ENCODE measurements at places on chromosomes 5 and 9.

DNA sequence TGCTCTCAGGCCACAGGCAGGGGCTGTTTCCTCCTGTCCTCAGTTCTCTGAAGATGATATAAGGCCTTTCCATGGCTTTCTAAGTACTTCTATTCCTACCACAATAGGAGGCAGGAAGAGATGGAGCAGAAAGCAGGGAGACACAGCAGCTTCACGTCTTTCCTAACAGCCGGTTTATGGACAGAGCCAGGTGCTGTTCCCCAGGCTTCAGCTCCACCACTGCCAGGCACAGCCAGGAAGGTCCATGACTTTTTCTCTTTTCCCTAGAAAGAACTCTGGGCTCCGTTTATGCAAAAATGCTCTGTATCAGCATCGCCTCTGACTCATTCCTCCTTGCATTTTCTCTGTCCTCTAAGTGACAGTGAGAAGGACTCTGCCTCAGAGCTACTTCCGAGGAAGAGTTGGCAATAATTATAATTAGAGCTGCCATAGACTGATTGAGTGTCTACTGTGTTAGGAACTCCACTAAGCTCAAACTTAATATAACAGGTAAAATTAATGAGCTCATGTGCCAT, 478.5 kb downstream of the RASEF start:
- DNase-seq, result no peak

DNA sequence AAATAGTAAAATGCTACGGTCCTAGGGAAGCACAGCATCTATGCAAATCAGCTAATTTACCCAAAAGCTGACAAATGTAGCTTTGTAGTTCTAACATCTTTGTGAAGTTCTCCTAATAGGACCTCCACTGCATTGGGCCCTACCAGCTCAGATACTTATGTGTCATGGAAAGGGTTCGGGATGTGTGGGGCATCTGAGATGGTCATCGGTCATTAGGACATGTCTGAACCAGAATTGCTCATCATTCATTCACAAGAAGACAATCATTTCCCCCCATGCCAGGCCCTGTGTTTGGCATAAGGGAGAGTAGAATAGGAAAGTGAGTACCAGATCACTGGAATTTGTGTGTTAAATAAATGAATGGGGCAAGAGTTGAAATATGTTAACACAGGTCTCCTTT, 35.7 kb downstream of the PWWP2A start:
- no peak for DNase-seq

GRCh38 chr5:150481972-150482406, 25.9 kb upstream of the NDST1 start:
- no peak for DNase-seq

DNA sequence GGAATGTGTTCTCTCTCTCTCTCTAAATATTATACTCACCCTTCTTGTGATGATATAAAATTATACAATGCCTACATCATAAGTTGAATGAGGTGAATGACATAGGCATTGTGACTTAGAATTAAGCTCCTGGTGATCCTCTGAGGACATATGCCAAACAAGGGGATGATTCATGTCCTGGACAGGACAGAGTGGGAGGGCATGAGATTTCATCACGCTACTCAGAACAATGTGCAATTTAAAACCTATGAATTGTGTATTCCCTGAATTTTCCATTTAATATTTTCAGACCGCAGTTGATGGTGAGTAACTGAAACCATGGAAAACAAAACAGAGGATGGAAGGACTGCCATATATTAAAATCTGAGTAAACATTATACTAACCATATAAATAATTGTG, 782.2 kb upstream of the NUDT12 start:
- DNase-seq, result no peak

DNA sequence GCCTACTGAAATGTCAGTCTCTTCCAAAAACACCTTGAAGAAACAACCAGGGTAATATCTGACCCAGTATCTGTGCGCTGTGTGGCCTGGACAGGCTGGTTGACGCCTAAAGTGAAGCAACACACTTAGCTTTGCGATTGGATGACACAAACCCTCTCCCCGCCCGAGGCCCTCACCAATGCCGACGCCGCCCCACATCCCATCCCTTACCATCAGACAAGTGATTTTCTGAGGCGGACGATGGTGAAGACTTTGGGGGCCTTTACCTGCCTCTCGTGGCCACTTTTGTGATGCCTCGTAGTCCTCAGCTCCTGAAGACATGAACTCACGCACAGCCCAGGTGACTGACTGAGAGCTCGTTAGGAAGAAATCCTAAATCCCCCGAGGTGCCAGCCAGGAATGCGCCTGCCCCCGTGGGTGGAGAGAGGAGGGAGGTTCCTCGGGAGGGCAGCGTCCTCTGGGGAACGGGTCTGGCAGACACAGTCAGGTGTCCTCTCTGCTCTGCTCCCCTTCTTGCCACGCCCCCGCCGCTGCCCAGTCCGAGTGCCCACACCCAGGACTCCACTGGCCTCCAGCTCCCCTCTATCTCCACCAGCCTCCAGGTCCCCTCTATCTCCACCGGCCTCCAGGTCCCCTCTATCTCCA, 31.0 kb upstream of the RXRA start:
- DNase-seq, result no peak

- DNase-seq, result no peak
Measured at GRCh38 chr5:6943197-6944112, 230.2 kb downstream of the TENT4A start.
